A172 (cell line): ENCODE measurements at places on chromosomes 13 and 19. TPM values are rescaled to one million over a fixed set of nuclear protein-coding genes. Genes with fewer than 3 reads are reported as not detected.
A peak's percentile ranks its signal among the peaks of the same experiment; 100 is the strongest.

- DNase-seq, result no peak
These were observed 63.5 kb downstream of the TSHZ3 start for GRCh38 chr19:31285744-31286143.

The ZNF415 gene
- 0.22 TPM in 1 of 2 replicates, not detected in the other for total RNA-seq

- DNase-seq, result no peak
These were observed 109.9 kb downstream of the RBM26 start for GRCh38 chr13:79295906-79296706.

DNA sequence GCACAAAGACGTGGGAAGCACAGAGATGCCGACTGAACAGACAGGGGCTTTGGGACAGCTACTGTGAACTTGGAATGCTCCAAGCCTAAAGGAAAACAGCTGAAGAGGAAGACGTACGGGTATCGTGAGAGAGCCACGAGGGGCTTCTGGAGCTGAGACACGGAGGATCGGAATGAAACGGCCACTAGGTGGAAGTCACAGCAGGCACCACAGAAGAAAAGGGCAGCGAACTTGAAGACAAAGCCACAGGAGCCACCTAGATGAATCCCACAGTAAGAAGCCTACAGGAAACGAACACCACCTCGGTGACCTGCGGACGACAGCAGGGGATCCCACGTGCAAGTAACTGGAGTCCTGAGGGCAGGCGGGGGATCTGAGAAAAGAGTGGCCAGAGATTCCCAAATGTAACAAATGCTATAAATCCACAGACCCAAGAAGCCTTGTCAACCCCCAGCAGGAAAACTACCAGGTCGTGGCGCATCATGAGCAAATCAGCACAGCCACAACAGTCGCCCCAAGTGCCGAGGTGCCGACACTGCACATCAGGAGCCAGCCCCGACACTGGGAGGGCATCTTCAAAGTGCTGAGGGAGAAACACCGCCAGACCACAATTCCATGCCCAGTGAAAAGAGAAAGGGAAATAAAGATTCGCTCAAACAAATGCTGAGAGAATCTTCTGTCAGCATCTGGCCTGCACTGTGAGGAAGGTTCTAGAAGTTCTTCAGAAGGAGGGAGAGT, 39.3 kb upstream of the ISYNA1 start:
- DNase-seq, result no peak

GRCh38 chr13:60032851-60033250, 130.9 kb downstream of the DIAPH3 start:
- DNase-seq, result no peak

DNA sequence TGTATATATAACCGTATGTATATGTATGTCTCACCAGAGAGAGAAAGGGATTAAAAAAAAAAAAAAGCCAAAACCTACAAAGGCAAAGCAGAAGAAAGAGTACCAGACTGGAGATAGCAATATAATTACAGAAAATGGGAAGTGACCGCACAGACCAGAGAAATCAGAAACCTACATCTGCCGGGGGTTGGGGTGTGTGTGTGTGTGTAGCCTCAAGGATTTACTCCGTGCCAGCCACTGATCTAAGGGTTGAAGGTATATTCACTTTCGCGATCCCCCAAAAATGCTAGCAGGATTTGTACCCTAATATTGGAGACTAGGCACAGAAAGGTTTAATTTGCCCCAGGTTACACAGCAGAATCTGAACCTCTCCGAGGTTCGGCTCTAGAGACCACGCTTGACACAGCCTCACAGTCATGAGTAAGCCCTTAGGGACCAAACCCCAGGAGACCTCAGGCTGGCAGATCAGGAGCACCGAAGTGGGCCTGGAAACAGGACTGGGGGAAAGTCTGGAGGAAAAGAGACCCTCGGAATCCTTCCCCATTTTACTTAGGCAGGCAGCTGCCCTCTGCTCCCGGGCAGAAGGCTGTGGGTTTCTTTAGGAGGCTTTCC, 14.8 kb downstream of the ARL11 start:
- DNase-seq, result no peak

- DNase-seq, result peak; percentile 81
These were observed 1.8 kb downstream of the FXYD7 start for GRCh38 chr19:35144600-35145436.

The DPRX gene
- not detected in 2 replicates for total RNA-seq

GRCh38 chr13:22076658-22077057, 405.8 kb downstream of the FGF9 start:
- DNase-seq, result no peak

- DNase-seq, result no peak
These were observed 26.5 kb downstream of the ATP4B start for GRCh38 chr13:113631341-113632095.

The CLDND2 gene
- not detected in 2 replicates for total RNA-seq

- no peak for DNase-seq
These were observed 103.1 kb downstream of the SACS start for GRCh38 chr13:23330356-23330755.

The NUFIP1 gene
- total RNA-seq, result 5.6 and 7.3 TPM in 2 replicates

- DNase-seq, result peak; percentile 15
These were observed 45.8 kb downstream of the GGACT start for GRCh38 chr13:100542826-100543156.

DNA sequence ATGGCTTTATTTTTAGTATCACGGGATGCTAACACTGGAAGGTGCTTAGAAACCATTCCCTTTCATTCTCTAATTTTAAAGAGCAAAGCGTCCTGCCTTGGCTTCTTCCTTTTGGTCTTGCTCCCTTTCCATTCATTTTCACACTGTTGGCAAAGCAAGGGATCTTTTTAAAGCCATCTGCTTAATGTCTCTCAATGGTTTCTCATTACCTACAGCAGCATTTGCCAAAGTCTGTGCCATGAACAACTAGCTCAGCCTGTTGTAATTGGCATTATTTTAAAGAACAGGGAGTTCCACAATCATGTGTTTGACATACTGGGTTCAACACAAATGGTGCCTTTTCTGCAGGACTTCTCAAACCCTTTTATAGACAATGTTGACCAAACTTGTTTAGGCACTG, 444.3 kb downstream of the GPC6 start:
- DNase-seq, result no peak

The KCNN4 gene
- 57.6 and 68.6 TPM in 2 replicates for total RNA-seq
